ENCODE measurements at places on chromosomes 13 and 19.
A peak's percentile ranks its signal among the peaks of the same experiment; 100 is the strongest.

GRCh38 chr13:75541287-75541686 is 3.6 kb upstream of the COMMD6 start:
- DNase-seq, result no peak

DNA sequence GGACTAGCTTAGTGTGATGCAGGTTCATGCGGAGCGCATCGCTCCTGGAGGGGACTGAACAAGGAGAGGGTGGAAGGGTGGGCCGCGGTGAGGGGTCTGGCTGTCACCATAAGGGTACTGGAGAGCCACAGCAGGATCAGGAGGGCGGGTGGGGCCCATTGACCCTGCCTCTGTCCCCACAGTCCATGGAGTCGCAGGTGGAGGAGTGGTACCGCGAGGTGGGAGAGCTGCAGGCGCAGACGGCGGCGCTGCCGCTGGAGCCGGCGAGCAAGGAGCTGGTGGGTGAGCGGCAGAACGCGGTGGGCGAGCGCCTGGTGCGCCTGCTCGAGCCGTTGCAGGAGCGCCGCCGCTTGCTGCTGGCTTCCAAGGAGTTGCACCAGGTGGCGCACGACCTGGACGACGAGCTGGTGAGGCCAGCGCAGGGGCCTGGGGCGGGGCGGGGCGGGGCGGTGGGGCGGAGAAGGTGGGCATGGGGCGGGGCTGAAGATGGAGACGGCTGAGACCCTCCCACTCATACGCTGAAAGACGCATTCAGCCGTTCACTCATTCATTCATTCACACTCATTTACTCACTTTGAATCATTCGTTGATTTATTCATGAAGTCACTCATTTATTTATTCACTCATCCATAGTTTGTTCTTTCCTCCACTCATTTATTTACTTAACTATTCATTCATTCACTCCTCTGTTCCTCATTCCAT is 27.5 kb upstream of the SHKBP1 start:
- peak; percentile 68 for DNase-seq

DNA sequence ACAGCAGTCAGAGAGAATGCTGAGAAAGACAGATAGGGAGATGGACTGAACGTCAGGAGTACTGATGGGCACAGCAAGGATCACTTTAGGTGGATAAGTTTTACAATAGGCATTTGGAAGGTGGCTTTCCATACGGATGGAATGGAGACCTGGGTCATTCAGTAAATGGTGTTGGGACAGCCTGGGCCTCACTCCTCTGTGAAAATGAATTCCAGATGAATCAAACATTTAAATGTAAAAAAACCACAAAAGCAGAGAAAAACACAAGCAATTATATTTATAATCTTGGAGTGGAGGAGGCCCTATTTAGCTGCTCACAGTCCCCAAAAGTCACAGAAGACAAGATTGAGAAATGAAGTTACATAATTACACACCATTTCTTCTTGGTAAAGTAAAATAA is 4.7 kb downstream of the IL17D start:
- no peak for DNase-seq

GRCh38 chr13:59301174-59301567 is 862.6 kb downstream of the DIAPH3 start:
- no peak for DNase-seq

DNA sequence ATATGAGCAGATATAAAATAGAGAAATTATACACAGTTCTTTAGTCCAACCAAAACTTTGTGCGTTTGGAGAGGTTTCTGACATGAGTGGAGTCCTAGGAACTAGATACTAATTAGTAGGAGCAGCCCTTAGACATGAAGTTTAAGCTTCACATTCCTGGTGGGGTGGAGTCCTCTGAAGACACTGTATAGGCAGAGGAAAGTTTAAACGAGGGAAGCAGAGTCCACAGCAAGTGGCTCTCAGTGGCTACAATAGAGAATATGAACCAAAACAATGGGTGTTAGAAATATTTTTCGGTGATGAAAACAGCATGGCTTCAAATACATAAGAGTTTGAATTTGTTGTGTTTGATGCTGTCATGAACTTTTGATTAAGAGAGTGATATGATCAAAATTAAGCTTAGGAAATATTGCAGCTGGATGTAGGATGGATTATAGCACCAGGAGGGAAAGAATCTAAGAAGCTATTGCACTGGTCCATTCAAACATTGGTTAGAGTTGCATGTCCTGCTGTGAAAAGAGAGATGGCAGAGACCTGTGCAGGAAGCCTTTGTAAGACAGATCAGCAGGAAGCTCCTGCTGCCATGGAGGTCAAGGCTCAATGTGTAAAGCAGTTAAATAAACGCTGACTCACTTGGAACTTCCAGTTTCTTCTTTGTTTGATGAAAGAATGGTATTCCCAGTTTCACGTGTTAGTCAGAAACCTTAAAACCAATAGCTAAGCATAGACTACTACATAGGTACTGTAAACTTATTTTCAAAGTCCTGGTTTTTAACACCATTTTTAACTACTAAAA is 175.2 kb downstream of the TDRD3 start:
- DNase-seq, result no peak

GRCh38 chr19:18349524-18350128 is 9.2 kb downstream of the PGPEP1 start:
- DNase-seq, result peak; percentile 15

- peak; percentile 12 for DNase-seq
Observed at GRCh38 chr13:38872693-38873092, 117.9 kb downstream of the STOML3 start.

DNA sequence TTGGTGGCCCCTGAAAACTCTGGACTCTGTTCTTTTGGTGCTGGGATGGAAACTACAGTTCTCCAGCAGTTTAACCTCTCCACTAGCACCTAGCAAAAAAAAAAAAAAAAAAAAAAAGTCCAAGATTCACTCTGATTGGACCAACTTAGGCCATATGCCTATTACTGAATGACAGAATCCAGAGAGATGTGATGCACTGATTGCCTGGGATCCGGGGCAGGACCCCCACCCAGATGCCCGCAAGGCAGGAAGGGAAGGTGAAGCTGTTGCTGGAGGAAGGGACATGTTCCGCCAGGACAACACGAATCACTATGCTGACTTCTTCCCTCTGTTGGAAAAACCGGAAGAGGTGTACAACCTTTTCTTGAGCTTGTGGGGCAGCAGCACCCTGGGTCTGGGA is 152.5 kb upstream of the ZNF536 start:
- no peak for DNase-seq

GRCh38 chr13:48563626-48564025 is 30.7 kb upstream of the RCBTB2 start:
- no peak for DNase-seq

- DNase-seq, result no peak
Observed at GRCh38 chr13:62433660-62434059, 1018.0 kb upstream of the PCDH20 start.

DNA sequence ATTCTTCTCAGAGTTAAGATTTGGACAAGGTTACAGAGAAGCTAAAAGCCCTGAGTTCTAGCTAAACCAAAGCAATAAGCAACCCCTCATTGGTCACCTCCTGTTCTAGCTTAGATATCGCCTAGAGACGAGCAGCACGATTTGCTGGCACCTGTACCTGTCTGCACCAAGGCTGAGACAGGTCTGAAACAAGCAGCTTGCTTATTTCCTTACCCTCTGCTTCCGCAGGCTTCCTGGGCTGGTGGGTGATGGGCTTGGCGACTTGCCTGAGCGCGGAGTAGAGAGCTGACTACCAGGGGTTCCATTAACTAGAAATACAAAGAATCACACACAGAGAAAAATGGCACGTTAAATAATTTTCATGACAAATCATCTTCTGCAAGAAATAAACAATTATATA is 276.9 kb downstream of the DCLK1 start:
- no peak for DNase-seq

- DNase-seq, result no peak
Observed at GRCh38 chr19:9939301-9939913, 3.1 kb upstream of the OLFM2 start.

- no peak for DNase-seq
Observed at GRCh38 chr19:3026768-3027167, 2.3 kb downstream of the TLE2 start.

- no peak for DNase-seq
Observed at GRCh38 chr13:45320876-45321629, 19.9 kb downstream of the TPT1 start.

GRCh38 chr19:42140125-42140754 is 8.0 kb upstream of the POU2F2 start:
- DNase-seq, result no peak

DNA sequence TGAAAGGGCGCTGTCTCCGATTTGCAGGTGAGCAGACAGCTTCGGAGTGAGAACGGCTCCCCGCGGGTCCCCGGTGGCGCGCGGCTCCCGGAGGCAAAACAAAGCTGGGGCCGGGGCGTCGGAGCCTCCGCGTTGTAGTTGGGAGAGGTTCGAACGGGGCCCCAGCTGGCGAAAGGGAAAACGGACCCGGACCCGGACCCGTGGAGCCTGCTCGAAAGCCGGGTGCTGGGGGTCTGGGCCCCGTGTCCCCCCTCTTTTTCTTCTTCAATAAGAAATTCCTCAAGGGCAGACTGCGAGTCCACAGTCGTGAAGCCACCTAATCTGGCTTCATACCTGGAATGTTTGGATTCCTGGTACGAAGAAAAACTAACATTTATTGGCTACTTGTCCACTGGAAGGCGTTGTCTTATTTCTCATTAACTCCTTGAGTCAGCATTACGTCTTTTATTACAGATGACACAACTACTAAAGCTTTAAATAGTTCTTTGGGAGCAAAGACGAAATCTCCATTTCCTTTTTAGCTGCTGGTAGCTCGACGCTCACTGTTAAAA is 632 bp upstream of the MTIF3 start:
- DNase-seq, result no peak

DNA sequence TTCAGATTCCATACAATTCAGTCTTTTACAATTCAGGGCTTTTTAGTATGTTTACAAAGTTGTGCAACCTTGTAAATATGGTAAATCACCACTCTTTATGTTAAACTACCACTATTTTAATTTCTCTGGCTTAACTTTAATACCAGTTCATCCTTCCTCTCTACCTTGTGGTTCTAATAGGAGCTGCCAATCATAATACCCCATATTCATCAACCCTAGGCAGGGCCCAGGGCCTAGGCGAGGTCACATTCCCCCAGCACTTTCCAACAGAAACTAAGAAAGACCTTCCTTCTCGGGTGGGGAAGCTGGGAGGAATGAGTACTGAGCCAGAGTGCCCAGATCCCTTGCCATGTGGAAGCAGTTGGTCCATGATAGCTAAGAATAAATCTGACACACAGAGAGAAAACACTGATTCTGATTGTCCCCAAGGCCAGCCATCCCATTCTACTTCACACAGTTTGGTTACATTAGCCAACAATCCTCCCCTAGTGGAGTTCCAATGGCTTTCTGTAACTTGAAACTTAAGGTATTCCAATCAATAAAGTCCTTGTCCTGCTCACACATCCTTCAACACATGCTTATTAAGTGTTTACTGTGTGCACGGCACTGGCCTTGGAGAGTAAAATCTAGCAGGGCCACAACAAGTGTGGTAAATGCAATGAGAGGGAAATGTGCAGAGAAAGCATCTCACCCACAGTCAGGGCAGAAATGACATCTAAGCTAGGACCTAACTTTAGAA is 76.8 kb downstream of the NUFIP1 start:
- DNase-seq, result no peak

- no peak for DNase-seq
Observed at GRCh38 chr19:42352301-42353259, 27.1 kb downstream of the MEGF8 start.

- DNase-seq, result no peak
Observed at GRCh38 chr13:97287047-97287383, 64.9 kb downstream of the MBNL2 start.

DNA sequence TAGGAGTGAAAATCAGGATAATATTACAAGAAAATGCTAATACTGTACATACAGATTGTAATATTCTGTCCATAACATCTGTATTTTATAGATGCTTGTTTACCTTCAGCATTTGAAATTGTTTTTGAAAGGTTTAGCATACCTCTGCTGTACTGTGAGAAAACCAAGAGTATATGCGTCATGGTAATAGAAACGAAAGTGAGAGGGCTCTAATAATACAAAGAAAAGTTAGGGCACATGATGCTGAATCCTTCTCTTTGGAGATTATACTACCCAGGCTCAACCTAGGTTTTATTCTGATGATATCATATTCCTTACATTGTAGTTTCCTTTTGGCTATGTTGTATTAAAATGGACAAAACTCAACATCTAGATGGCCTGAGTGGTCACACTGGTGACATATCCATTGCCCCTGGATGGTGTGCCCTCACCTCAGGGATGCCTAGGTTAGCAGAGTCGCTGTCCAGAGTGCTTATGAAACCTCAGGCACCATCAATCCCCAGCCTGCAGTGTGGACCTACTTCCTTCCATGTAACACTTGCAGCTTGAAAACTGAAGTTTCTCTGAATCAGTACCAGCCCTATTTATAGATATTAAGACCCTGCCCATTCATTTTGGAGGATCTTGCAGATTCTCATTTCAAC is 253.7 kb downstream of the KCTD12 start:
- no peak for DNase-seq

- no peak for DNase-seq
Observed at GRCh38 chr19:10363789-10364281, 16.5 kb downstream of the TYK2 start.

- no peak for DNase-seq
Observed at GRCh38 chr19:42281146-42281826, 12.2 kb downstream of the CIC start.

- DNase-seq, result no peak
Observed at GRCh38 chr19:46036744-46037128, 4.1 kb downstream of the IGFL4 start.

GRCh38 chr13:112711528-112712265 is 21.9 kb downstream of the ATP11A start:
- DNase-seq, result no peak

GRCh38 chr13:46736541-46737310 is 60.2 kb downstream of the ESD start:
- DNase-seq, result no peak

GRCh38 chr19:18967358-18968146 is 26.5 kb upstream of the HOMER3 start:
- DNase-seq, result no peak

- DNase-seq, result no peak
Observed at GRCh38 chr13:112391746-112392145, 15.6 kb downstream of the SPACA7 start.

DNA sequence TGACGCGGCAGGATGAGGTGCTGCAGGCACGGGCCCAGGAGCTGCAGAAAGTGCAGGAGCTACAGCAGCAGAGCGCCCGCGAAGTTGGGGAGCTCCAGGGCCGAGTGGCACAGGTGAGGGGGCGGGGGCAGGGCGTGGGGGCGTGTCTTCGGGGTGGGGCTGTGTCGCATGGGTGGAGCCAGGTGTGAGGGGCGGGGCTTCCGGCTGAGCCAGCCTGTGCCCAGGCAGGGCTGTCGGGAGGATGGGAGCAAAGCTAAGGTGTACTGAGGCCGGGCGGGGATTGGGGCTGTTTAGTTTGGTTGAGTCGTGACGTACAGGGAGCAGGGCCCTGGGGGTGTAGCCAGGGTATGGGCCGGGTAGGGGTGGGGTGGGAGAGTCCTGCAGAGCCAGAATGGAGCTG is 62.3 kb downstream of the KCNC3 start:
- peak; percentile 39 for DNase-seq

DNA sequence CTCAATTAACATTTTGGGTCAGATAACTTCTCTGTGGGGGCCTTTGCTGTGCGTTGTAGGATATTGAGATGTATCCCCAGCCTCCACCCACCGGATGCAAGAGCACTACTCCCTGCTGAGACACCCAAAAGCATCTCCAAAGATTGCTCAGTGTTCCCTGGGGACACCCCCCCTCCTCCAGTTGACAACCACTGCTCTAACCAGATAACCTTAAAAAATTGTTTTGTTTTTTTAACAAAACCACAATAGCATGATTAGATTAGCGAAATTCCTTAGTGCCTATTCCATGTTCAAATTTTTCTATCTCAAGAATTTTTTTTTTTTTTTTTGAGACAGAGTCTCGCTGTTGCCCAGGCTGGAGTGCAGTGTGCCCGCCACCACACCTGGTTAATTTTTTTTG is 2.6 kb upstream of the EPN1 start:
- no peak for DNase-seq
